ENCODE measurements at places on chromosomes 16 and 17.

DNA sequence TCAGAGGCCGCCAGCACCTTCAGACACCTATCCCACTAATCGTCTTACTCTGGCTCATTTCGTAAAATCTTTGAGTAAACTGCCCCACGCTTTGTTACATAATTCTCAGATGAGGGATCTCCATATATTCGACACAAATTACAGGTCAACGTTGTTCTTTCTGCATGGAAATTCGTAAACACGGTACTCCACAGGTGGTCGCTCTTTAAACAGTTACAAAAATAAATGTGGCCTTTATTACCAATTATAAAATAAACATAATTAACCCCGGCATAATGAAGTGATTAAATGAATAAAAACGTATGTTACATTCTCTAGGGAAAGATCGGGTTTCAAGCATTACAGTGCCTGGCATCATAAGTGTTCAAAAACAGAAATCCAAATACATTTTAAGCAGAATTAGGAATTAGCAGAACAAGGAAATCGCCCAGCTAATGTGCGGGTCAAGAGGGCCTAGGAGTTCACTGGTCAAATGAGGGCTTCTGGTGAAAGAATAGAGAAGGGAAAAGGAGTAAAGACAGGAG, 943 bp upstream of the PIP4K2B start:
- no peak for DNase-seq

DNA sequence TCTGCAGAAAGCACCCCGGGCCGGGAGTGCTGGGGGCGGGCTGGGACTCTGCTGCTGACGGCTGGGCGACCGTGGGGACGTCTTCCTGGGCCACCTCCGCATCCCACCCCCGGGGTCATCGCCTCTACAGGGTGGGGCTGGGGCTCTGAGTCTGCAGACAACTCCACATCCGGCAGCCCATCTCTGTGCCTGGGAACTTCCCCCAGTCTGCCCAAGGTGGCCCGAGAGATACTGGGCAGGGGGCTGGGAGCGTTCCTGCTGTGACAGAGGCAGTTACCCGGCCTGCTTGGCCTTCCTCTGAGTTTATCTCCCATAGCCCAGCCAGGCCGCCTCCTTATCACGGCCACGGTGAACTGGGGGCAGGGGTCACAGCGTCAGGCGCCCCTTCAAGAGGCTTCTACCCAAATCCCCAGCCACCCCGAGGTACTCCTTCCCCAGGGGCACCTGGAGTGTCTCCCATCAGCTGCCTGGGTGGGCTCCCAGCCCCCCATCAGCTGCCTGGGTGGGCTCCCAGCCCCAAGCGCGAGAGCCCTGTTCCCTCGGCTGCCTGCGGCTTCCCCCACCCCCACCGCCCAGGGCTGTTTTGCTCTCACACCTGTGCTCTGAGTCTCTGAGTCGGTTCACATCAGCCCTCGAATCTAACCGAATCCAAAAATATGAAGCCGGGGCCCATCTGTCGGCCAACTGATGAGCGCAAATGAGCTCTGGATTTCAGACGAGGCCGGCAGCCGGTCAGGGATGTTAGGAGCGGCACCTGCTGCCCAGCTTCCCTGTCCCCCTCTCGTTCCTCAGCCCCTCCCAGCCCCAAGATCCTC, 15.6 kb upstream of the CBFA2T3 start:
- no peak for DNase-seq

- DNase-seq = peak; percentile 7
Observed at GRCh38 chr17:47728214-47728877, 4.7 kb upstream of the TBX21 start.

GRCh38 chr17:55730380-55730779, 7.7 kb upstream of the TMEM100 start:
- DNase-seq = no peak

- DNase-seq = no peak
Observed at GRCh38 chr16:63877401-63877800, 1244.5 kb downstream of the CDH11 start.

DNA sequence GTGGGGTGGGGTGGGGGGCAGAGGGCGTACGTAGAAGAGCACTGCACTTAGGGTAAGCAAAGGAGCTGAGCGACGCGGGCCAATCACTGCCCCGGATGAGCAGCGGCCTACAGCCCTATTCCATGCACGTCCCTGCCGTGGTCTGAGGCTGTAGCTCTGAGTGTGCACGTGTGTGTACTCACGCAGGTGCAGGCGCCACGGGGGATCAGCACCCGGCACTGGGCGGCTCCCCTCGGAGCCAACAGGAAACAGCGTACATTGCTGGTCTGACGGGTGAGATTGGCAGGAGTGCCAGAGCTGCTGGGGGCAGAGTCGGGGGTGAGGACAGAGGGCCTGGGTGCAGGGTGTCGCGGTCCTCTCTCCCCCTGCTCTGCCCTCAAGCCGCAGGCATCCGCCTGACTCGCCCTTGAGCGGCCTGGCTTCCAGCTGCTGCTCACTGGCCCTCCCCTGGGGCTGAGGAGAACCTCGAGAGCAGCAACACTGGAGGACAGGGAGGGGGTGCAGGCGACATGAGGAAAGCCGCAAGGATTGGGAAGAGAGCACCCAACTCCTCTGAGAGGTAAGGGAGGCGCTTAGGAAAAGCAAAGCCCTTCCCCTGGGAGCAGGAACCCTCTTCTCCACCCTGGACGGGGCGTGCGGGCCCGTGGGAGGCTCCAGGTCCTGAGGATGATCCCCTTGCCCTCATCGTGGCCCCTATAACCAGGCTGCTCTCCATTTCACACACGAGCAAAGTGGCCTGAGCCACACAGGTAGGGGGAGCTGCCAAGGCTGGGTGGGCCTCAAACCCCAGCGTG, 57.8 kb downstream of the ENGASE start:
- DNase-seq = no peak

- peak; percentile 97 for DNase-seq
Observed at GRCh38 chr17:36545465-36546417, 1.0 kb downstream of the GGNBP2 start.

- DNase-seq = no peak
Observed at GRCh38 chr16:78443542-78444364, 344.3 kb downstream of the WWOX start.

DNA sequence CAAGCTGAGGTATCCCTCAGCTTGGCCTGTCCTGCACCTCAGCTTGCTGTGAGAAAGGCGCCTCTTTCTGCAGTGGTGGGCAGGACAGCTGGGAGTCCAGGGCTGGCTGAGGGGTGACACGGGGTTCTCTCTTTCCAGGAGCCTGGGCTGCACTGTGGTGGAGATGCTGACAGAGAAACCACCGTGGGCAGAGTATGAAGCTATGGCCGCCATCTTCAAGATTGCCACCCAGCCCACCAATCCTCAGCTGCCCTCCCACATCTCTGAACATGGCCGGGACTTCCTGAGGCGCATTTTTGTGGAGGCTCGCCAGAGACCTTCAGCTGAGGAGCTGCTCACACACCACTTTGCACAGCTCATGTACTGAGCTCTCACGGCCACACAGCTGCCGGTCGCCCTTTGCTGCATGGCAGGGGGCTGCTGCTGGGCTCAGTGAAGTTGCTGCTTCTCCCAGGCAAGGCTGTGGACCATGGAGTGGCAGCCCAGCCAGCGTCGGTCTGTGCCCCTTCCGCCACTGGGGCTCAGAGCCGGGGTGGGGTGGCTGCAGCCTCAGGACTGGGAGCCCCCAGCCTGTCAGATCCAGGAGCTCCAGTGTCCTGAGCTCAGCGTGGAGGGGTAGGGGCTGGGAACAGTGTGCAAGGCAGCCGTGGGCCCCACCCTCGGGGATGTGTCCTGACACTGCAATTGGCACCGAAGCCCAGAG, 6.4 kb downstream of the LIMD2 start:
- no peak for DNase-seq

- DNase-seq = peak; percentile 19
Observed at GRCh38 chr16:50121721-50122445, 31.2 kb upstream of the TENT4B start.

- DNase-seq = no peak
Observed at GRCh38 chr17:50660042-50660886, 25.6 kb downstream of the ABCC3 start.

- DNase-seq = peak; percentile 55
Observed at GRCh38 chr16:19907161-19907992, 22.7 kb upstream of the GPRC5B start.

GRCh38 chr16:30122604-30123160, 338 bp downstream of the MAPK3 start:
- DNase-seq = no peak

DNA sequence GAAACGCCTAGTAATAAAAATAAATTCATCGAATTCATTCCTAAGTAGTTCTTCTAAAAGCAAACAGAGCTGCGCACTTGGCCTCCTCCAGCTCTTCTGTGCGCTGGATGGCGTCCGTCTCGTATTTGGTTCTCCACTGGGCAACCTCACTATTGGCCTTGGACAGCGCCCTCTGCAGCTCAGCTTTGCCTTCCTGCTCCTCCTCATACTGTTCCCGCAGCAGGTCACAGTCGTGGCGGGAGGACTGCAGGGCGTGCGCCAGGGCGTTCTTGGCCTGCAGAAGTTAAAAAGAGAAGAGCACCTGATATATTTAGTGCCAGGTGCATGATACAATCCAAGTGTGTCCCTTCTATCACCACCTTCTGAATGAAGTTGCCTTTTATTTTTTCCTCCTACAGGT, 21.8 kb downstream of the MYH3 start:
- no peak for DNase-seq

DNA sequence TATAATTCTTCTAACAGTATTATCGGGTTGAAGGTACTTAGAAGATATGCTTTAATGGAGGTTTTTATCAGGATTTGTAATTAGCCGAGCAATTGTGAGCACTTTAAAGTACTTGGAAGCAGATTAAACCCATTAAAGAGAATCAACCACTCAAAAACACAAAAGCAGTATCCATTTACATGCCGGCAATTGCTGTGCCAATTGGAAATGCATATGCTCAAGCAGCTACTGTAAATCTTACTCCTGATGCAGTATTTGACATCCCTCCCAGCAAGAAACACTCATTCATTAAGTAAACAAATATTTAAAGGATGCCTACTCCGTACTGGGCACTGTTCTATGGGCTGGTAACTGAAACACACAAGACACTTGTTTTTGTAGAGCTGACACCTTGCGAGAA, 11.4 kb upstream of the CCL1 start:
- DNase-seq = no peak

DNA sequence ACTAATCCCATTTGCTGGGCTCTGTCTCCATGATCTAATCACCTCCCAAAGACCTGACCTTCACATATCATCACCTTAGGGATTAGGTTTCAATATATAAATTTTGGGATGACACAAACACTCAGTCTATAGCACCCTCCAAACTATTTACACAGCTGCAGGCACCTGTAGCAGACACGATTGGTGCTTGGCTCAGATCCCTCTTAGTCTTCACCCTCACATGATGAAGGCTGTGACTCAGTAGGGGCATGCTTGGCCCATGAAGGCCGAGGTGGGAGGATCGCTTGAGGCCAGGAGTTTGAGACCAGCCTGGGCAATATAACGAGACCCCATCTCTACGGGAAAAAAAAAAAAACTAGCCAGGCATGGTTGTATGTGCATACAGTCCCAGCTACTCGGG, 73.5 kb downstream of the HS3ST2 start:
- DNase-seq = no peak

GRCh38 chr17:58352596-58353388, 791 bp upstream of the SUPT4H1 start:
- no peak for DNase-seq

DNA sequence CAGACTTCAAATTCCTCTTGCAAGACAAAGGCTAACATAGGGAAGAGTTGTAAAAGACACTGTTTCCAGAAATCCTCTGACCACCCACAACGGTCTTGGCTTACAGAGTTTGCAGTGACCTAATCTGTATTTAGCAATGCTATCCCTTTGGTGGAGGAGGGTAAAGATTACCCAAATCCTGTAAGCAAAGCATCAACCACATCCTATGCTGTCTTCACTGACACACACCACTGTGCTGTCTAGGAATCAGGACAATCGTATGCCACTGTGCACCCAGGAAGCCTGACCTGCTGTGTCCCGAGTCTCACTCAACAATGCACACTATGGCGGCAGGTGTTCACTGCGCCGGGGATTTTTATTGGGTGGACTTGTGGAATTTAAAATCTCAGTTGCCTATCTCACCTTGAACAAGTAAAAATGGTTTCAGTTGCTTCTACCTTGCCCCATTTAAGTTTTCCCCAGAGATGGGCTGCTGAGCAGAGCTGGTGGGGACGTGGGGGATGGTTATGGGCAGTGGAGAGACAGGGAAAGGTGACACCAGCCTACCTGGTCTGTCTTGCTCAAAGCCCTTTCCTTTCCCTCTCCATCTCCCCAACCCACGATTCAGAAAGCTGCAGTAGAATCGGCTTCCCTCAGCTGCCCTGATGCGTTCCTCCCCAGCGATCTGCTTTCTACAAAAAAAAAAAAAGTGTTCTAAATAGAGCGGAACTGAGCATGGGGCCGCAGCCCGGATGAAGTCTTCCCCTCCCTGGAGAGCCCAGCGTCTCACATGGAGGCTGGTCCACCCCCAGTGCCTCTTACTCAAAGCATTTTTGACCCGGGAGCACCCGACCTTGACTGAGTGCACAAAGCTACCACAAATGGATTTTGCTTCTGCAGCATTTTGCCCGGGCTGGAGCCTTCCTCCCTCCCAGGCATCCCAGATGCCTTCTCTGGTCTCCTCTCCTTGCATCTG, 271.5 kb downstream of the SOX9 start:
- DNase-seq = no peak

DNA sequence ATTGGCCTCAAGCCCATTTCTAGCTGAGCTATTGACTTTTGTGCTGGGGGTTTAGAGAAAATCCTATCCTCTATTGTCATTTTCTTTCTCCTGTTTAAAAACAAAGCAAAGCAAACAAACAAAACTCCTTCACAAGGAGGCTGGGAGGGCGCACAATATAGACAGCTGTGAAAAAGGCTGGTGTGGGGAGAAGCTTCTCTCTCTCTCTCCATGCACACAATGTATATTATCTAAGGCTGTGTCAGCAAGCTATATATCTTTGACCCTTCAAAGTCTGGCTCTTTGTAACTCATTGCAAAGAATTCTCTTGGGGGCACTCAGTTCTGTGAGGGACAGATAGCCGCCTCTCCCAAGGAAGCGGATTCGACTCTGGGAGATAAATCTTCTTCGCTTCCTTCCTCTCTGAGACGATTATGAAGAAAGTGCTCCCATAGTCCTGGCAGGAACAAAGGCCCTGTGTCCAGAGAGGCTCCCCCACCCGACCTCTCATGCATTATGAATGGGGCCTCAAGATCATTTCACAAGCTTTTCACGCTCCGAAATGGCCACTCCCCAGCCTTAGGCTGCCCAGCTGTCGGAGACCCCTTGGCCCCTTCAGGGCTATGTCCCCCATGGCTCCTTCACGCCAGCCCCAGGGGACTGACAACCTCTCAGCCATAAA, 33.2 kb upstream of the MEAK7 start:
- no peak for DNase-seq

- no peak for DNase-seq
Observed at GRCh38 chr17:9676820-9677310, 31.5 kb downstream of the USP43 start.

- DNase-seq = no peak
Observed at GRCh38 chr17:57834146-57834741, 15.6 kb downstream of the MRPS23 start.

DNA sequence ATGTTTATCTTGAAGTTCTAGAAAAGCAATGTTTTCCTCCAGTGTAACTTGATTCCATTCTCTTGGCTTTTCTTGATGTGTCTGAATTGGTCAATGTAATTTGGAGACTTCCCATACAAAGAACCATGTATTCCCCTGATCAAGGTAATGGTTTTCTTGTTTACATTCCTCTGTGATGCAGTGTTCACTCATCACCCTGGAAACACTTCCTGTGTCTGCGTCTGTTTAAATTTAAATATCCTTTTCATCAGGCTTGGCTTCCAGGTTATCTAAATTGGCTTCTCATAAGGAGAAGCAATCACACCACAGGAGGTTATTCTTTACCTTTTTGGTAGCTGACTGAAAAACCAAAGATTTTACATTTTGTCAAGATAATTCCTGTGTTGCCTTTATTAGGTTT, 237.3 kb upstream of the WSCD1 start:
- DNase-seq = no peak

All from CD4-positive, alpha-beta T cell treated with Interleukin-15 for 1 hour (primary cell).